CD4-positive, alpha-beta T cell treated with Interferon gamma for 1 hour (primary cell): ENCODE measurements at places on chromosomes 3 and 15.

- peak; percentile 56 for DNase-seq
These were observed 43.7 kb upstream of the GNB5 start for GRCh38 chr15:52234596-52235541.

- DNase-seq, result no peak
These were observed 668.7 kb downstream of the OTOL1 start for GRCh38 chr3:162165346-162165745.

- no peak for DNase-seq
These were observed 1.5 kb downstream of the UBE2Q2 start for GRCh38 chr15:75844629-75845335.

DNA sequence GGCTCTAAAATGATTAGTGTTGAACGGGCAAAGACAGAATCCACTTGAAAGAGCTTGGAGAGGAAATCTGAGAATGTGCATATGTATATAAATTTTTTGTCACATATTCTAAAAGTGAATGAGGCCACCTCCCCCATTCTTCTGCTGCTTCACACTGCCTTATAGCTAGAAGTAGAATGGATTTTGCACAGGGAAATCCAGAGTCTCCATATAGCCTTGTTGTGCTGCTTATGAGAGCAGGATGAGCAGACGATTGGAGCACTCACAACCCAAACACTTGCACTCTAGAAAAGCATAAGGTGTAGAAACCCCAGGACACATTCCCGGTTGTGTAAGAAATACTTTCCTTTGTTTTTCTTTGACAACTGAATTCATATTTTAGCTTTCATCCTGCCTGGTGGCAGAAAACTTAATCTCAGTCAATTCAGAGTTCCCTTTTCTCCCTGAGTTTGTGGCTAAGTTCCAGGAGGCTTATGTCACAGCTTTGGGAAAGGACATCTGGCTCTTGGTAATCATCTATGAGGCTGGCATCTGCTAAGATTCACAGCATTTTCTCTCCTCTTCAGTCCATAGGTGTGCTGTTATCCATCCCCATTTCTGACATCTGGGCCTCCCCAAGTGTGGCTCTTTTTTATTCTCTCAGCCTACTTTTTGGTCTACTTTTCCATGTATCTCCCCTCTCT, 188.4 kb upstream of the PFN2 start:
- DNase-seq, result no peak

DNA sequence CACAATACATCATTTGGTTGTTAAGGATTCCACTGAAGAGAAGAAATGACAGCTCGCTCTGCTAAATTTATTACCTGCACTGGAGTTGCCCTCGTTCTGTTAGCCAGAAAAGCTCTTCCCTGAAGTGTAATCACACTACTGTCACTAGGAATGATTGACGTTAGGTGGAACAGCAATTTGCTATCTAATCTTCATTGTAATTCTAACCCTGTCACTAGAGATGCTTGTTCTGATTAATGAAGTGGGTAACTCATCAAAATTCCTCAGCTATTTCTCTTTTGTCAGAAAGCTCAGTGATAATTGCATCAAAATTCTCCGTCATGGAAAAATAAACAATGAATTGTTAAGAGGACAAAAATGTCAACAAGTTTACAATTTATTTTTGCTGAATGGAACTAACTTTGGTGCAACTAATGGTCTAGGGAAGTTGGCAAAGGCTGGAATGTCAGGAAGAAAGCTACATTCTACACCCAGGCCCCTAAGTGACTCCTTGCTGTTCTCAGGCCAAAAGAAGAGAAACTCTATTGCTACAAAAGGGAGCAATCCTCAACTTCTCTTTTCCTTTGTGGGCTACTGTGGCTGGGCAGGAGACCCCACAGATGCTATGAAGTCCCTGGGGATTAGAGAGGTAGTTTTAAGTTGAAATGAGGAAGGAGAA, 34.1 kb downstream of the CCDC191 start:
- DNase-seq, result no peak

DNA sequence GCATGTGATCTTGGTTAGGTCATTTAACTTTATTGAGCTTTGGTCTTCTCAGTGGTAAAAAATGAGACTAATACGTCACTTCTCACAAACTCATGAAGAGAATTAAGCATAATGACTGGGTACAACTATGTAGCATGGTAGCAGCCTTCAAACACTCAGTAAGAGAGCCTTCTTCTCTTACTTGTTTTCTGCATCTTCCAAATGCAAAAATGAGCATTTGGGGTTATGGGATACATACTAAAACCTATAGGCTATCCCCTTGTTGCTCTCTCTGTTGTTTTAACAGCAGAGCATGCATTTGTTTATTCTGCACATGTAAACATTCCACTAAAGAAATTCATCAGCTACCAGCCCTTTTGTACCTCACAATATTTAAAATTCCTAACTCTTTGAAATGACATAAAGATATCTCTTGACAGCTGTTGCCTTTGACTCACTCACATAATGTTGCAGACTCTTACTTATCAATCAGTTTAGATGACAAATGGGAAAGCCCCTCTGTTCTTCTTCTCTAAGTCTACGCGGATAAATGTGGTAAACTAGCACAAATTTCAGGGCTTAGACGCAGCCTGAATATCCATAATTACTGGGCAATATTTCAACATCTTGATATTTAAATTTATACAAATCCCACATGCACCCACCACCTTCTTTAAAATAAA, 327.3 kb upstream of the SATB1 start:
- no peak for DNase-seq

DNA sequence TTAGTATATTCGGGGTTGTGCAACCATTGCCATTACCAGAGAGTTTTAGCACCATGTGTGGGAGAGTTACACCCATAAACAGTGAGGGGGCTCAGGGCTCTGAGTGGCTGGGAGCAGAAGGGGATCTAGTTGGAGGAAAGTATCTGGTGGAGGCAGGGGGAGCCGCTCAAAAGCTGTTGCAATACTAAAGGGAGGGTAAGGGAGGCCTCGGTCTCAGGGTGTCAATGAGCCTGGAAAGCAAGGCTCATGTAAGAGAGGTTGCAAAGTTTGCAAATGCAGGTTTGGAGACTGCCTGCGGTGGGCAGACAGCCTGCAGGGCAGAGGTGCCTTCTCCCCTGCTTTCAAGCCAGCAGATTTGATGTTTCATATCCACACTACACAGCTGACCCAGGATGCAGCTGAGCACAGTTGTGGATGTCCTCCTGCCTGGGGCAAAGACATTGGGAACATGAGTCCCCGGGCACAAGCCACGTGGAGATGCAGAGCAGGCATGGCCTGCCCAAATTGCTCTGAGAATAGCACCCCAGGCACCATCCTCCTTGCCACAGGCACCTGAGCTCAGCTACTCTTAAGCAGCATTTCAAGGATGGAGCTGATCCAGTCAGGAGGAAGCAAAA, 181.4 kb downstream of the TLE3 start:
- DNase-seq, result no peak

DNA sequence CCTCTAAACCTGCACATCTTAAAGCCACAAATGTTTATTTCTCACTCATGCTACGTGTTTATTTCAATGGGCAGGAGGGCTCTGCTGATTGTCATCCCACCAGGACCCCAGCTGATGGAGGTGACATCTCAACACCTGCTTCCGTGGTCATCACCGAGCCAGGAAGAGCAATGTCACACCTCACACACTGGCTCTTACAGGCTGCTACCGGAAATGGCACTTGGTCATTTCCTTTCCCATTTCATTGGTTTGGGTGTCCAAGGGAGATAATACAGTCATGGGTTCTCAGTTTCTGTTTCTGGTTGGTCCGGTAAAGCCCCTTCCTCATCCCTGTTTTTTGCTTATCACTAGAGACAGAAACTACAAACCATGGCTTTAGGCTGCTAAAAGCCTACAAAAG, 41.9 kb downstream of the ABHD2 start:
- peak; percentile 47 for DNase-seq

DNA sequence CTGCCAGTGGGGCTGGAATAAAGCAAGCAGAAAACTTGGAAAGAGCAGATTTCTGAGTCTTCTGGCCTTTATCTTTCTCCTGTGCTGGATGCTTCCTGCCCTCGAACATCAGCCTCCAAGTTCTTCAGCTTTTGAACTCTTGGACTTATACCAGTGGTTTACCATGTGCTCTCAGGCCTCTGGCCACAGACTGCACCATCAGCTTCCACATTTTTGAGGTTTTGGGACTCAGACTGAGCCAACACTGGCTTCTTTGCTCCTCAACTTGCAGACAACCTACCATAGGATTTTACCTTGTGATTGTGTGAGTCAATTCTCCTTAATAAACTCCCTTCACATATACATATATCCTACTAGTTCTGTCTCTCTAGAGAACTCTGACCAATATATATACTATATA, 706.6 kb downstream of the NR2F2 start:
- no peak for DNase-seq

GRCh38 chr15:65916041-65916663, 46.9 kb downstream of the RAB11A start:
- no peak for DNase-seq
